ENCODE measurements at places on chromosomes 11 and 22.
A peak's percentile ranks its signal among the peaks of the same experiment; 100 is the strongest.

DNA sequence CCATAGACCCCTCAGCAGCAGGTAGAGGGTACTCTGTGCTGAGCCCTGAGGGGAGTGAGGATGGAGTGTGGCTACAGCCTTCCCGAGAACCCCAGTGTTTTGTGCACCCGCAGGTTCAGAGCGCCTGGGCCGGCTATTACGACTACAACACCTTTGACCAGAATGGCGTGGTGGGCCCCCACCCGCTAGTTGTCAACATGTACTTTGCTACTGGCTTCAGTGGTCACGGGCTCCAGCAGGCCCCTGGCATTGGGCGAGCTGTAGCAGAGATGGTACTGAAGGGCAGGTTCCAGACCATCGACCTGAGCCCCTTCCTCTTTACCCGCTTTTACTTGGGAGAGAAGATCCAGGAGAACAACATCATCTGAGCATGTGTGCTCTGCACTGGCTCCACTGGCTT is 5.6 kb upstream of the TIRAP start:
- no peak for DNase-seq

DNA sequence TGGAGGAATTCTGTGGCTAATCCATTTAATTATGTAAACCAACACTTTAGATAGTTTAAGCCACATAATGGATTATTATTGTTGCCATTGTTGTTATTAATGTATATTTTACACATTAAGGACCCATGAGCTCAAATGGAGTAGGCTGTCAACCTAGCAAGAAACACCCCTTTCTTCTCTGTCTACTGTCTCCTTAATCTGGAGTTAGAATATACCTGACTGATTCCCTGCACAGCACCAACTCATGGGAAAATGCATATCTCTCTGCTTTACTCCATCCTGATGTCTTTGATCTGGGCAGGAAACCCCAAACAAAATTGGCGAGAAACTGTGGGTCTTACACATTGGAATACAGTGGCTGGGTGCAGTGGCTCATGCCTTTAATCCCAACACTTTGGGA is 24.0 kb upstream of the ME3 start:
- no peak for DNase-seq

DNA sequence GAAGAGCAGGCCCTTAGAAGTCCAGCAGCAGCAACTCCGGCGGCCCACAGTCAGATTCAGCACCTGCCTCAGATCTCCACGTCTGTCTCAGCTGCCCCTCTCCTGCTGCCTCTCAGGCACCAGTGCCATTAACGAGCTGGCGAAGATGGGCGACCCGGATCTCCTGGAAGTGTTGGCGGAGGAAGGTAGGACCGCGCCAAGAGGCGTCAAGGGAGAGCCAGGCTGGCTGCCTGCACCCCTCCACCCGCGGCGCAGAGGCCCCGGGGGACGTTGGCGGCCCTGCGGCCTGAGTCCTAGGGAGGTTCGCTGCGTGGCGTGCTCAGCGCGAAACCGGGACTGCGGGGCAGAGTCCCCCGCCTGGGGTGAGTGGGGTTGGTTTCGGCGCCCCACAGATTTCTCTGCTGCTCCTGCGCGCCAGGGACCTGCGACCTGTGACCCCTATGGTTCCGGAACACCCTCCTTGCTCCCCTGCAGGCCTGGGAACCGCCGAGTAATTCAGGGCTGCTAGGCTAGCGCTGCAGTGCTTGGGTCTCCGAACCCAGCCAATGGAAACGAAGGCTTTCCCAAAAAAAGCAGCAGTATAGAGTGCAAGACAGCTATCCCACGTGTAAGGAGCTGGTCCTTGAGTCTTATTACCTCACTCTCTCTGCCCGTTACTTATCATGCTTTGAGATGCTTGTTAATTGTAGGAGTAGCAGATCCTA is 615 bp downstream of the ANO5 start:
- no peak for DNase-seq

- no peak for DNase-seq
Observed at GRCh38 chr11:60970369-60970774, 1.1 kb upstream of the CD6 start.

DNA sequence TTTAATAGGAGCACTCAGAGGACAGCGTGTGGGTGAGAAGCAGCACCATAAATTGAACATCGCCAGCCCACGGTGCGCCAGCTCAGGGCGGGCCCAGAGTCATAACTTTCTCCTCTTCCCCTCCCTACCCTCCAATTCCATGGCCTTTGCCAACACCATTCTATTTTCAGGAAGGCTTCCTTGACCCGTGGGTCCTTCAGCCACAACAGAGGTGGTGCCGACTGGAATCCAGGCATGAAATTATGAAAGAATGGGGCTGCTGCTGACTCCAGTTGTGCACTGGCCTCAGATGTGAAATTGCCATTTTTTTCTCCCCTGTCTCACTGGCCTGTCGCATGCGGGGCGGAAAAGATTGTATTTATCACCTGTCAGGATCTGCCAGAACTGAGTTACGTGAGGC is 345.9 kb downstream of the MIAT start:
- DNase-seq = no peak

- DNase-seq = no peak
Observed at GRCh38 chr11:21177379-21177778, 508.0 kb downstream of the NELL1 start.

DNA sequence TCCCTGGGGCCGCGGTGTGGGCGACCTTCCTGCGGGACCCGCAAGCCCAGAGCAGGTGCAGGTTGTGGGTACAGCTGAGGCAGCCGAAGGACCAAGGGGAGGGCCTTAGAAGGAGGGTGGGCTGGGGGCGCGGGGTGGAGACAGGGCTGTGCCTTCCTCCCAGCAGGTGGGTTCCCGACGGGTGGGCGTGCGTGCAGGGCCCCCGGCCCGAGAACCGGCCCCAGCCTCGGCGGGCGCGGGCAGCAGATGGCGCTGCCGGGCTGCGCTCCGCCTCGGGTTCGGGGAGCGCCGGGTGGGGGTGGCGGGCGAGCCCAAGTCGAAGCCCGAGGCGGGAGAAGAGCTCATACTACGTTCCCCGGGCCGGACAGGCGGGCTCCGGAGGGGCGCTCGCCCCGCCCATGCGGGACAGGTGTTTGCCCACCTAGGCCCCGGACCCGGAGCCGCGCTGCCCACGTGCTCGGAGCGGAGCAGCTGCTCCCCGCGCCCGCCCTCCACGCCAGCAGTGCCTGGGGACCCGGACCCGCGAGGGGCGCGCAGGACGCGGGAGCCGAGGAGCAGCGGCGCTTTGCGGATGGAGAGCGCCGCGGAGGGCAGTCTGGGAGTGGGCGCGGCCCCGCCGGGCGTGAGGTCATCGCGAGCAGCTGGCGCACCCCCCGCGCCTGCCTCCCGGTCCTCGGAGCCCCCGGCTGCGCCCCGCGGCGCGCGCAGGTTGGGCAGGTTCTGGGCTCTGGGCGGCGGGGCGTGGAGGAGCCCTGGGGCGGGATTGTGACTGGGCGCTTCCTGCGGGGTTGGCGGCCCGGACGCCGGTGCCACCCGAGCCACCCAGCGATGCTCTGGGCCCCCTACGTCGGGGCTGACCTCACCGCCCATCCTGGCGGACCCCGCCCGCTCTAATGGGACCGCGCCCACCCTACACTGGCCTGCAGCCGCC is 25.3 kb downstream of the DUSP8 start:
- no peak for DNase-seq

DNA sequence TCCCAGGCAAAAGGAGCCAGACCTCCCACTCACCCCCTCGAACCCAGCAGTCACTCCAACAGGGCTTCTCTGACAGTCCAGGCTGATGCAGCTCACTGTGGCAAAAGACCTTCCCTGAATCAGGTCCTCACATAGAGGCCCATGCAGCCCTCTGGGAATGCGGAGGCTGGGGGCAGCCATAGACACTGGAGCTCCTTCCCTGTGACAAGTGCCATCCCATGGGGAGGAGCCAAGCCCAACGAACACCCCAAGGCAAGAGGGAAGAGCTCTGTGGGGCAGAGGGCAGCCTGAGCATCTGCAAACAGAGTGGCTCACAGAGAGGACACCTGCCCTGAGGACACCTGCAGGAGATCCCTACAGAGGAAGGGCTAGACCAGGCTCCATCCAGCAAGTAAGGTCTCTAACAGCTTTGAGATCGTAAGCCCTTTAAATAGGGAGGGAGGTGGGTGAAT is at the start of gene LINC01488:
LINC01488 (plus strand) TSS at position 271 of the 452 bp plus-strand sequence.
- no peak for DNase-seq

- DNase-seq = peak; percentile 21
Observed at GRCh38 chr11:12274558-12275197, 102.7 kb upstream of the PARVA start.

DNA sequence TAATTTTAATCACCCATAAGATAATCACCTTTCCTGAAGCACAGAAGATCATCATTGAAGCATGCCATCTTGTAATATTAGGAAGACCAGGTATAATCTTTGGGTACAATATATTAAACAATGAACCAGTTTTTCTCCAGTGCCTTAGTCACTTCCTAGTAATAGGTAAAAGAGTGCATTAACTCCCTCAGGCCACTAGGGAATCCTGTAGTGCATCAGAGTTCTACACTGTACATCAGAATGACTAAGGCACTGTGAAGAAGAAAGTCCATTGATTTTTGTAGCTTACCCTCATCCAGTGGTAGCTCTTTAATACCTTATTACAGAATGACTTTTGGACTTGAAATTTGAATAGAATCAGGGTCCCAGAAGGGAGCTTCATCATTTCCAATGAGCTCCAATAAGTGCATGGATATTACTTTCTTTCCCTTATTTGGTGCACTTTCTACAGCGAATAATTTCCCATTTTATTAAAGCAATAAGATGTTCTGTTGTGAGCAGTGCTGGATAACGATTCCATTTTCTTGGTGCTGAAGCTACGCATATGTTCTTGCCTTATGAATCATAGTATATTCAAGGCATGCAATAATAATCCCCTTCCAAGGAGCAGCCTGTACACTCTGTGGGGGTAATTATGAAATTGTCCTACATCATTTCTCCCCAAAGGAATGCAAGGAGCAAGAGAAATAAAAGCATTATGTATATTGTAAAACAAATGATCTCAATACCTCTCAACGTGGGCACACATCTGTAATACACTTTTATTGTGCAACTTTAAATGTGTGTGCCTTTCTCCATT is 4.7 kb downstream of the C11orf87 start:
- no peak for DNase-seq

GRCh38 chr11:123525097-123525496 is 95.0 kb downstream of the GRAMD1B start:
- no peak for DNase-seq

- no peak for DNase-seq
Observed at GRCh38 chr22:37568448-37569008, 8.2 kb downstream of the CDC42EP1 start.

GRCh38 chr11:78973876-78974275 is 399.2 kb upstream of the NARS2 start:
- DNase-seq = no peak

GRCh38 chr11:74023276-74023675 is 14.4 kb upstream of the UCP3 start:
- DNase-seq = no peak

DNA sequence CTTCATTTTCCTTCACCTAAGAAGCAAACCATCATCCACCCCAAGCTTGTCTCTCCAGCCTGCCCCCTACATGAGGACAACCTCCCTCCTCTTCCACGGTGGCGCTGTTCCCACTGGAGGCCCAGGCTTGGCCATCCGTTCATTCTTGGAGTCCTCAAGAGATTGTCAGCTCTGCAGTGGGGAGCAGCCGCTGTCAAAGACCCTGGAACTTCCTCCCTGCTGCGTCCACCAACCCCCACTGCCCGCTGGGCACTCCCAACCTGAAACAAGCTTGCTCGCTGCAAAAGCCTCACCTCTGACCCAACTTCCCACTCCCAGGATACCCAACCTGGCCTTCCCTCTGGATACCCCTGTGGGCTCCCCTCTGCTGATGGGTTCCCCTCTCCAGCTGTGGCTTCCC is 10.4 kb upstream of the CD81 start:
- DNase-seq = no peak

GRCh38 chr11:35223371-35223796 is 84.4 kb downstream of the CD44 start:
- peak; percentile 84 for DNase-seq
